ENCODE measurements at places on chromosomes 3 and 15. TPM values are rescaled to one million over a fixed set of nuclear protein-coding genes. Genes with fewer than 3 reads are reported as not detected.

ALDH1L1 gene
- 4.7 TPM for total RNA-seq

SUSD5 gene
- total RNA-seq = 1.5 TPM

SERINC4 gene
- not detected for total RNA-seq

GUCA1C gene
- not detected for total RNA-seq

DNA sequence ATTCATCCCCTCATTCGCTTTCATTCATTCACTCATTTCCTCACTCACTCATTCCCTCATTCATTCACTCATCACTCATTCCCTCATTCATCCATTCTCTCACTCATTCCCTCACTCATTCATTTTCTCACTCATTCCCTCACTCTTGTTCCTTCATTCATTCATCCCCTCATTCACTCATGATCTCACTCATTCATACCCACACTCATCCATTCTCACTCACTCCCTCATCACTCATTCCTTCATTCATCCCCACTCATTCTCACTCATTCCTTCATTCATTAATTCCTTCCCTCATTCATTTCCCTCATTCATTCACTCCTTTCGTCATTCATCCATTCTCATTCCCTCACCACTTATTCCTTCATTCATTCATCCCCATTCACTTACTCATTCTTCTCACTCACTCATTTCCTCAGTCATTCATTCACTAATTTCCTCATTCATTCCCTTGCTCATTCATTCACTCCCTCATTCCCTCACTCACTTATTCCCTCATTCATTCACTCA lies 14.5 kb downstream of the ABTB1 start:
- DNase-seq = no peak

- DNase-seq = no peak
These were observed 36.4 kb downstream of the SLC12A1 start for GRCh38 chr15:48242535-48242934.

DNA sequence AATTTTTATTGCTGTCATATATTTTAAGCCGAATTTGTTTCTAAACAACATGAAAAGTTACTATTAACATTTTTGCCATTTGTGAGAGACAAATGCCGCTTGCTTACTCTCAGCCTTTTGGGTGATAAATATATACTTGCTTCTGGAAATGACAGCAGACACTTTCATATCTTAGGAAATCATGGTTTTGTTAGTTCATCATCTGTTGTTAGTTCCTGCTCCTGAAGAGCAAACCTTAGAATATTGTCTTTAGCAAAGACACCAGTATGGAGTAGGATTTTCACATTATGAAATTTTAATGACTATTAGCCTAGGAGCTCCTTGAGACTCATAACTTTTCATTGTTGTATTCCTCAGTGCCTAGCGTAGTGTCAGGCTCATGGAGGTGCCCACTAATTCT lies 36.0 kb downstream of the RAB8B start:
- DNase-seq = no peak

- DNase-seq = no peak
These were observed 238.0 kb downstream of the CACNA2D3 start for GRCh38 chr3:54360320-54360719.

GRCh38 chr15:66098022-66098363 lies 155.6 kb downstream of the MEGF11 start:
- peak; percentile 78 for DNase-seq

DNA sequence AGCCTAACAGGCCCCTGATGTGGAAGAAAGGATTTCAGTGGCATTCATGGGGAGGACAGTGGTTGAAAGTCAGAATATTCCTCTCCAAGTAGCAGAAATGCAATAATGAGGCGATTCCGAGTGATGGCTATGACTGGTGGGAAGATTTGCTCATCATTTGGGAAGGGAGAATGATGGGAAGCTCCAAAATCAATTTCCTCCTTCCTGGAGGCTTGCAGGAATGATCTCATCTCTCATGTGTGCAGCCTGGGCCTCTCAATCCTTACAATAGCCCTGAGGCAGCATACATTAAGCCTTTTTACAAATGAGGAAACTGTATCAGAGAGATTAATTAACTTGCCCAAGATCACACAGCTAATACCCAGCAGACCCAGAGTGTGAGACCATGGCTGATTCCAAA lies 58.7 kb downstream of the BOC start:
- DNase-seq = peak; percentile 39

DNA sequence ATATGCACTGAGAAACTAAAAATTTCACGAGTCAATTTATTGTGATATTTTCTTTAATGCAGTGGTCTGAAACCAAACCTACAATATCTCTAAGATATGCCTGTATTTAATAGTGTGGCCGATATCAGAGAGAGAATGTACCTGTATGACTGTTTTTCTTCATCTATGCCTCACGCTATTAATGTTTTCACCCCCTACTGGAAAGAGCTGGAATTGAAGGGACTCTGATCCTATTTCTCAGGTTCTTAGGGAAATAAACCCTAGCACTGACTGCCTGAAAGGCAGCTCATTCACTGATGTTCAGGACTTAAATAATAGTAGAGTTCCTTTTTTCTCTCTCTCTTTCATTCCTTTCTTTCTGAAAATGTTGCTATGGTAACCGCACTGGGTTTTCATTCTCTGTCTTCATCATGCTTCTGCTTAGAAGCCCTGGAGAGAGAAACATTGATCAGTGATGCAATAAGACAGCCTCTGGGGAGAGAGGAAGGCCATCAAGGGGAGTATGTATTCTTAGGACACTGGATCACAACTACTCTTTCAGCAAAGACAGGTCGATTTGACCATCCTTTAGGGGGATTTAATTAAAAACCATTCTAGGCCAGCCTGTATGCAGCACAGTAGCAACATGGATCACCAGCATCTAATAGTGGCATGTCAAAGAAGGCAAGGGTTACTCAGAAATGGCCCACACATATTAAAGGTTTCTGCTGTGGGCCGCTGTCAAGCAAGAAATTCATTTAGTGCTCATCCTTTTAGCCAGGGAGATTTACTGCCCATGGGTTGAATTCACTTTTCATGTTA lies 1135.7 kb downstream of the IGSF11 start:
- no peak for DNase-seq

DNA sequence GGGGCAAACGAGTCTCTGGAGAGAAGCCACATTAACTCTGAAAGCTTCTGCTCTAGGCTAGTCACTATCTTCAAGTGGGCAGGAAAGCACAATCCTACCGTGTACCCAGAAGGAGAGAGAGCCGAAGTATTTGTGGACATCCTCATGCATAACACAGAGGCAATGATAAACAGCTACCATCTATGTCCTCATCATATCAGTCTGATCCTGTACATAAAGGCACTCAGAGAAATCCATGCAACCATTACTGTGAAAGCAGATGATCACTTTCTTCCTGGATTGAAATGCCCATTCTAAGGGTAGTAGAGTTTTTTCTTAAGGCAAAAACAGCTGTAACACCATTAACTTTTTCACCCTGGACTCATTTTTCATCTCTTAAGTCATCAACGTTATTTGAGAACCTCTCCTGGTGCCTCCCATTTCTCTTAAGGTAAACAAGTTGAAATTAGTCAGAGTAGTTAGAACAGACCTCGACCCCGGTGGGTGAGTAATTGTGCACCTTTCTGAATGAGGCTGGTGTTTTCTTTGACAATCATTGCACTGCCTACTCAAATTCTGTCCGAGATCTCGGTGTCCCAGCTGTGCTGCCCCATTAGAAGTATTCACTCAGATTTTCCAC lies 327.4 kb downstream of the SHQ1 start:
- no peak for DNase-seq

Measured in cerebellum (tissue), 4 donors.